Stimulated activated CD4-positive, alpha-beta T cell treated with anti-CD3 and anti-CD28 coated beads, Interleukin-12 subunit alpha, Interleukin-12 subunit beta, amount 100 ng/mL, for 24 hours (primary cell): ENCODE measurements at places on chromosomes 7 and 10.

GRCh38 chr7:1548438-1548831 is 7.6 kb downstream of the TMEM184A start:
- DNase-seq = no peak

DNA sequence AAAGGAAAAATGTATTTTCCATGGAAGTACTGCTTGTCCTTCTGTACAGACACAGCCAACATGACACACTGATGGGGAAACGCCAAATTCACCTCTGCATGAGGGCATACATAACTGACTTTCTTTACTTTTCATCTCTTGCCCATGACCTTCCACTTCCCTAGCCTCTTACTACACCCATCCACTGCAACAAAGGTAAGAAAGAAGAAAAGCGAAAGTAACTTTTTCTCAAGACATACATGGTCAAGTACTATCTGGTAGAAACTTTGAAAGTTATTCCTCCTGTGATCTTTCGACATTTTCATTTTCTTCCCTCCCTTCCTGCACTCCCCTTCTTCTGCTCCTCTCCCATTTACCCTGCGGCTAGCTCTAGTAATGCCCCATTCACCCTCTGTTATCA is 130.8 kb downstream of the USP6NL start:
- no peak for DNase-seq

DNA sequence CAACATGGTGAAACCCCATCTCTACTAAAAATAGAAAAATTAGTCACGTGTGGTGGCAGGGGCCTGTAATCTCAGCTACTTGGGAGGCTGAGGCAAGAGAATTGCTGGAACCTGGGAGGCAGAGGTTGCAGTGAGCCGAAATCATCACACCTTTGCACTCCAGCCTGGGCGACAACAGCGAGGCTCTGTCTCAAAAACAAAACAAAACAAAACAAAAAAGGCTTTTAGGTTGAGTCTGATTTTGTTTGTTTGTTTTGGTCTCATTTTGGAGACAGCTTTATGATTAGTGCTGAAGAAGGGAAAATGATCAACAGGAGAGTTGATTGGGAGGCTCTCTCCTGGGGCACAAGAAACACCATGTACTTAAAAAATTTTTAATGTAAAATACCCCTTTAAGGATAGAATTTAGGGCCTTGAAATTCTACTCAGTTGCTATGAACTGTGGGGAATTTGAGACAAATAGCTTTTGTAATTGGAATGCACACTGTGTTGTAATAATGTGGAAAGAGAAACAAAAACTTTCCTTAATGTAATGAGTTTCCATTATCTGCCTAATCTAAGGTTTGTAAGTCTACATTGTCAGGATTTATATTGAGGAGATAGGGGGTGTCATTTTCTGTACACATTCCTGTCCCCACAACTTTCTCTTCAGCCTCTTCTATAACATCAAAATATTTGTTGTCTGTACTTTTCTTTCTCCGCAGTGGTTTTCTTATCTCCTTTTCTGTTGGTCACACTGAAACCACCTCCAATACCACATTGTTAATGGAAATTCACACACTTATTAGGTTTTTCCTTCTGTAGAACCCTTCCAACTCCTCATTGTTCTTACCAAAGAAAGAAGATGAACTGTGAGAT is 41.3 kb downstream of the ARID5B start:
- no peak for DNase-seq

DNA sequence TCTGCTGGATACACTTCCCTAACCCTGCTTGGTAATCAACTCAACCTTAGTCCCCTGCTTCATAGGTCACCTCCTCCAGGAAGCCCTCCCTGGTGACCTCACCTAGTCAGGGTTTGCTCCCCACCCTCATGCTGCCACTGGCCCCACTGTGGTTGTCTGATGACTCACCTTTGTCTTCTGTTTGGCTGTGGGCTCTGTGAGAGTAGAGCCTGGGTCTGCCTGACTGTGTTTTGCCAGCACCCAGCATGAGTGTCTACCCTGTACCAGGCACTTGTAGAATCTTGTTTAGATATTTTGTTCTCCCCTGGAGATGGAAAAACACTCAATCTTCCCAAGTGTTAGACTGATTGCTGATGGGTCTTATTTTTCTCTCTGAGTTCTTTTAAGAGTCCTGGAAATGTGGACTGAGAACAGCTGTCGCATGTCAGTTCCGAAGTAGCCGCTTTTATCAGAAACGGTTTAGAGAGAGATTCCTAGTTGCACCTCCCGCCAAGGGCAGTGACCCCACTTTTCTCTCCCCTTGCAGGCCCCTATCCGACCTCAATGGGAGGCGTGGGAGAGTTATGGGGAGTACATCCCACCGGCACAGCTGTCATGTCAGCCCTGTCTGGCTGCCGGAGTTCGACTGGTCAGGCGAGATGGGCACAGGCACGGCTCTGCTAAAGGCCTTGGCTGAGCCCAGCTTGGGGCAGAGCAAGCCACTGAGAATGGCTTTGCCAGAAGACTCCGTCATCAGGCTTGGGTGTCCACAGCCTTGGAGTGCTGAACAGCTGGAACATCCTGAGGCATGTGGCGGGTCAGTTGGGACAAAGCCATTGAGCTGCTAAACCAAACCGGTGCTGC is 134.3 kb downstream of the GRK5 start:
- peak; percentile 20 for DNase-seq

DNA sequence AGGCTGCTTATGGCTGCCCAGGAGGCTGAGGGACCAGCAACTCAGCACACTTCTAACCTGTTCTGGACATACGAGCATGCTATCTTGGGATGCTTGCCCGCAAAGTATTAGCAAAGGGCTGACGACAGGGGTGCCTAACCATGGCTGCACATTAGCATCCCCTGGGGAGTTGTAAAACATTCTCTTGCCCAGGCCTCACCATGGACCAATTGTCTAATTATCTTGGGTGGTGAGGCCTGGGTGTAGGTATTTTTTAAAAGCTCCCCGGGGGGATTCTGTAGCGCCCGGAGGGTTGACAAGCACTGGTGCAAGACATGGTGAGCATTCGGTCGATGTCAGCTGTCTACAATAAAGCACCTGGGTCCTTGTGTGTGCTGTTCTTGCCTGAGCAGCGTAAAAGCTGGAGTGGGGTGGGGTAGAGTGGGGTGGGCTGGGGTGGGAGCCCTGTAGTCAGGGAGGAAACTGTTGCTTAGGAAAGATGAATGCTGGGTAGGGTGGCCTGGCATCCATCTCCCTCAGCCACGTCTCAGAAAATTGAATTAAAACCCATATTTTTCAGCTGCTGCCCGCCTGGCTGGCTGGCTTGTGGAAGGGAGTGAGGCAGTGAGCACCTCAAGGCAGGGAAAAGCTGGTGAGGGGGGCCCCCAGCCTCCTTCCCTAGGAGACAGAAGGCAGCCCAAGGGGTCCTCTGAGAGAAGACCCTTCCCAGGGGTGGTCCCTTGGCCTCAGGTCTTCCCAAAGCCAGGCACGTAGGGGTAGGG is 2.9 kb upstream of the ADCYAP1R1 start:
- DNase-seq = no peak

DNA sequence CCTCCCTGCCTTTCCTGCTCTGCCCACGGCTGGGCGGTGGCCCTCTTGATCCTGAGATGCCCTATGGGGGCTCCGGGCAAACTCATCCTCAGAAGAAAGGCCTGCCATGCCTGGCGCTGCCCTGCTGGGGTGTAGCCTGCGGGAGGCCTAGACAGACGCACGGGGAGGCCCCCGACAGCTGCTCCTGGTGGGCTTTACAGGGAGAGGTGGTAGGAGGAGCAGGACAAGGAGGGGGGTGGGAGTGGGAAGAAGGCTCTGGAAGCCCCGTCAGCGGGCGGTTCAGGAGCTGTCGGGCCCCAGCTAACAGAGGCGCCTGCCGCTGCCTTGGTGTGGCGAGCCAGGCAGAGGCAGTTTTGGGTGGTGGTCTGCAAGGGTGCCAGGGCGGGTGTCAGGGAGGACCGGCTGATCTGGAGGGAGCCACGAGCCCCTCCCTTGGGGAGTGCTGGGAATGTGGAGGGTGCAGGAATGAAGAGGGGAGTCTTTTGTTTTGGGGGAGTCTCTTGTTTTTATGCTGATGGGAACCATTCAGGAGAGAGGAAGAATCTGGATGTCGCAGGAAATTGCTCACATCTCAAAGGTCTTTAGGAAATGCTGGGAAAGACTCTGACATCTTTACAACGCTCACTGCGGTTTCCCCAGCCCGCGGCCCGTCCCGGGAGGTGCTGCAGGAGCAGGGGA is 63.5 kb downstream of the CFAP46 start:
- no peak for DNase-seq

DNA sequence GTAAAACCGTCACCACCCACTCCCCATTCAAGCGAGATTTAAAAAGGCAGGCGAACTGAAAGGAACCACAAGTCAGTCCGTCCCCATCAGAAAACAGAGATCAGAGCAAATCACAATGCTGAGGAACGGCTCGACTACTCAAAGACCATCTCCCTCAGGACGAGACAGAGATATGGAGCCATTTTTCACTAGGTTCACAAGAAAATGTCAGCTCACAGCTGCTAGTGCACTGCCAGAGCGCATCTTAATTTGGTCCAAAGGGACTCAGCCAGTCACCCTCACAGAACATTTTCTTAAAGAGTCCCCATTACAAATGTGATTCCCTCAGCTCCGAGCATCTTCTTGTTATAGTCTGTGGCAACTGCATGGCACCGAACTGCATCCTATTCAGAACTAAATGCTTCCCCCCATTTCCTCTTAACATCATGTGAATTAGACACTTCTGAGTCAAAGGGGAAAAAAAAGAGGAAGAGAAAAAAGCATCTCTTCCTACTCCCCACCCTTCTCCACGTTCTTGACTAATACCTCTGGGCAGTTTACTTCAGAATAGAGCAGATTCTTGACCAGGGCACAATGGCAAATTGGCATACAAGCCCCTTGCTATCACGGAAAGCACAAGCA is 683.9 kb downstream of the MAGI2 start:
- DNase-seq = no peak

DNA sequence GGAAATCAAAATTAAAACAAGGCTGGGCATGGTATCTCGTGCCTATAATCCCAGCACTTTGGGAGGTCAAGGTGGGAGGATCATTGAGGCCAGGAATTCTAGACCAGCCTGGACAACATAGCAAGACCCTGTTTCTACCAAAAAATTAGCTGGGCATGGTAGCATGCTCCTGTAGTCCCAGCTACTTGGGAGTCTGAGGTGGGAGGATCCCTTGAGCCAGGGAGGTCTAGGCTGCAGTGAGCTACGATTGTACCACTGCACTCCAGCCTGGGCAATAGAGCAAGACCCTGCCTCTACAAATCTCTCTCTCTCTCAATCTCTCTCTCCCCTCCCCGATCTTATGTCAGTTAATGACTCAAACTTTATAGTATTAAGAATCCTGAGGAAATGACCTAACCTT is 3.8 kb downstream of the KPNA7 start:
- no peak for DNase-seq

- no peak for DNase-seq
Observed at GRCh38 chr7:97116308-97116707, 1.2 kb upstream of the SDHAF3 start.

DNA sequence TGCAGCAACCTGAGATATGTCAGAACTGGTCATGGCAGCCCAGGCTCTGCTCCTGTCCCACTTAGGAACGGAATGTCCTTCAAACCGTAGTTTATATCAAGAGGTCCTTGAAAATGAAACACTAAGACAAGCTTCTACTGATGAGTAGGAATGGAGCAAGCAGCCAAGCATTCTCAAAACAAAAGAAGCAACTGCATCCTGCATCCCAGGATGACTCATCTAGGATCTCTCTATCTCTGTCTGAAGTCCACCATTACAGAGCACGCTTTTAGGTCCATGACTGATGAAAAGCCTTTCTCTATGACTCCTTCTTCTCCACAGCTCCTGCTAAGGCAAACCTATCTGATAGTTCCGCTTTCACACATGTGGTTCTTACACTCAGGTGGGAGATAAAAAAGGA is 16.3 kb downstream of the MBL2 start:
- no peak for DNase-seq

GRCh38 chr10:23978317-23978716 is 230.6 kb upstream of the KIAA1217 start:
- no peak for DNase-seq

- DNase-seq = no peak
Observed at GRCh38 chr10:114538181-114538906, 119.7 kb downstream of the ABLIM1 start.

- DNase-seq = no peak
Observed at GRCh38 chr7:23022258-23022769, 8.4 kb upstream of the HYCC1 start.

DNA sequence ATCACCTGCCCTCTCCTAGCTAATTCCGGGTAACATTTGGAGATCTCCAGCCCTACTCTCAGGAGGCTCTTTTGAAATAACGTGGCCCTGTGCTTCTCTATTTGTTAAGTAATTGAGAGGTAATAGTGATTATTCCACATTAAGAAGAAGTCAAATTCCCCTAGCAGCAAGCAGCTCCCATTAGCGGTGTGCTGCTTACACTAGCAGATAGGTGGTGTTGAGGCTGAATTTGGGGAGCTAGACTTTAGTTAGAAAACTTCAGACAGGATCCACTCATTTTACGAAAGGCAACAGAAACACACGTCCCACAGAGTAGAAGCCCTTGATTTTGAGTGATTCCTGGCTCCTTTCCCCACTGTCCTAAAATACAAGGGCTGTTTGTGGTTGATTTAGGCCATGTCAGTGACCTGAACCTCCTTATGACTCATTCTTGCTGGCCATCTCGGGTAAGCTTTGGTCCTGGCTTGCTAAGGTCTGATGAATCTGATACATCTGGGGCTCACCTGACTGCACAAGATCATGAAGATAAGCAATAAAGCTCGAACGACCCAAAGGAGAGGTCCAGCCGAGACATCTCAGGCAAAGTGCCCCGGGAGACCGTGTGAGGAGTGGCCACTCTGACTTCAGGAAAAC is 77.2 kb downstream of the FAM204A start:
- no peak for DNase-seq

- no peak for DNase-seq
Observed at GRCh38 chr10:104711302-104711721, 70.2 kb downstream of the SORCS3 start.

- DNase-seq = no peak
Observed at GRCh38 chr7:47557694-47558670, 23.9 kb downstream of the TNS3 start.

GRCh38 chr7:110531186-110531585 is 559.7 kb upstream of the LRRN3 start:
- DNase-seq = no peak

DNA sequence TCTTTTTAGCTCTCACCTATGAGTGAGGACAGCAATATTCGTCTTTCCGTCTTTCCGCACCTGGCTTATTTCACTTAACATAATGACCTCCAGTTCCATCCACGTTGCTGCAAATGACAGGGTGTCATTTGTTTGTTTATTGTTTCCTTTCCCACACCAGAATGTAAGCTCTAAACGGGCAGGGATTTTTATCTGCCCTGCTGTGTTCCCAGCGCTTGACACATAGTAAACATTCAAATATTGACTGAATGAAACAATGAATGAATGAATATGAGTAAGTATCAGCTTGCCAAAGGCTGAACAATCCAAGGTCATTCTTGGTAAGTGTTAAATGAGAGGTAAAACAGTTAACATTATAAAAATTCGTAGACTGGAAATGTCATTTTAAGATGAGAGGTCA is 12.8 kb downstream of the SH3PXD2A start:
- no peak for DNase-seq

DNA sequence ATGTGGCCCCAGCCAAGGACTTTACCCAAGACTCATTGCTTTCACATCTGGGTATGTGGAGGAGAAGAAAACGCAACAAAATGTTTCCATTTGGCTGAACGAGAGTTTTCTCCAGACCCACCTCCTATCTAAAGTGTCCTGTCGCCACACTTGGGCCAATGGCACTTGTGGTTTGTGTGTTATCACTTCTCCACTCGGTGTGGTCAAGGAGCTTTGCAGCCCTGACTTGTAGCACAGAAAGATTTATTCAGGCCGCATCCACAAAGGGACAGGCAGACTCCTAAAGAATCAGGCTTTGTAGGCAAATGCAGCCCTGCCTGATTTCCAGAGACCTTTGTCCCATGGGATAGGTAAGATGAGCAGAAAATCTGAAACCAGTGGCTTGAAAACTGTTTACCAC is 12.8 kb upstream of the LRRC4 start:
- DNase-seq = no peak
